Naive thymus-derived CD8-positive, alpha-beta T cell (primary cell): ENCODE measurements at places on chromosomes 4 and X.

DNA sequence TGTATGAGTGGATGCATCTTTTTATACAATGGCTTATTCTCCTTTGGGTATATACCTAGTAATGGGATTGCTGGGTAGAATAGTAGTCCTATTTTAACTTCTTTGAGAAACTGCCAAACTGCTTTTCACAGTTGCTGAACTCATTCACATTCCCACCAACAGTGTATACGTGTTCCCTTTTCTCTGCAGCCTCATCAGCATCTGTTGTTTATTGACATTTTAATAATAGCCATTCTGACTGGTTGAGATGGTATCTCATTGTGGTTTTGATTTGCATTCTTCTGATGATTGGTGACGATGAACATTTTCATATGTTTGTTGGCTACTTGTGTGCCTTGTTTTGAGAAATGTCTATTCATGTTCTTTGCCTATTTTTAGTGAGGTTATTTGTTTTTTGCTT, 687.0 kb upstream of the EPHA5 start:
- DNase-seq = no peak

- no peak for DNase-seq
These were observed 424 bp downstream of the SATL1 start for GRCh38 chrX:85243155-85243554.

GRCh38 chrX:2670978-2671377, 20.1 kb upstream of the CD99 start:
- no peak for DNase-seq

DNA sequence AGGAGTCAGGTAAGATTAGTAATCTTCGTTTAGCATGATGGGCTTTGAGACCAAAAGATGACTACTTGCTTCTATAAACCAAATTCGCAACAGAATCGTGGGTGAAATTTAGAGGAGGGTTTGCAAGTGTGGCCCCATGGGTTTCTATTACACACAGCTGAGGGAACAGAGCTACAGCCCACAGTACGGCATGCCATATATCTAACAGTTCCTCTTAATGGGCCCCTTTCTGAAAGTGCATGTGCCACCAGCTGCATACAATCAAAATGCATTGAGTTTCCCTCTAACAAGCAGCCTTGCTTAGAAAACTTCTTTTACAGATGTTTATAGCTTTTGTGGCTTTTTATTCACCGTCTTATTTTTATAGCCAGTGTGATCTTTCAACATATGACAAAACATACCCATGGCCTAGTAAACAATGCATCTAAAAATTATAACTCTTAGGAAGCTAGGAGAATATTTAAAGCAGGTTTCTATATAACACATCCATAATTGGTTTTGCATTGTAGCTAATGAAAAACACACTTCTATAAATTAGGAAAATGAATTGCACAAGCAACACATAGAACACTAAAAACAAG, 202.1 kb downstream of the PRDM5 start:
- DNase-seq = no peak

- no peak for DNase-seq
These were observed 180.4 kb downstream of the CPEB2 start for GRCh38 chr4:15182600-15183220.

DNA sequence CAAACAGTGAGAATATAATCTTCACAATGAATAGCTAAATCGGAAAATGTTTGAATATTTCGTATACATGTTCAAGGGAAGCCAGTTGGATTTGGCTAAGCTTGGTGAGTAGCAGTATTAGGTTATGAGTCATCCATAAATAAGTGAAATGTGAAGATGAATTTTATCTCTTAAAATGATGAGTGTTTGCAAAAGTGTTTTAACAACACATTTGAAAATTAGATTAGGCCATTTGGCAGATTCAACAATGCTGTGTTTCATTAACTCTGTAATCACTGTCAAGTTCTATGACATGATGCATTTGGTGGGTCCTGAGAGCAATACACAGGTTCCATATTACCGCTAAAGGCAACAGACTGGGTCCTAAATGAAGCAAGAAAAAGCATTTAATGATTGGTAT, 301.9 kb upstream of the PRPS2 start:
- no peak for DNase-seq

DNA sequence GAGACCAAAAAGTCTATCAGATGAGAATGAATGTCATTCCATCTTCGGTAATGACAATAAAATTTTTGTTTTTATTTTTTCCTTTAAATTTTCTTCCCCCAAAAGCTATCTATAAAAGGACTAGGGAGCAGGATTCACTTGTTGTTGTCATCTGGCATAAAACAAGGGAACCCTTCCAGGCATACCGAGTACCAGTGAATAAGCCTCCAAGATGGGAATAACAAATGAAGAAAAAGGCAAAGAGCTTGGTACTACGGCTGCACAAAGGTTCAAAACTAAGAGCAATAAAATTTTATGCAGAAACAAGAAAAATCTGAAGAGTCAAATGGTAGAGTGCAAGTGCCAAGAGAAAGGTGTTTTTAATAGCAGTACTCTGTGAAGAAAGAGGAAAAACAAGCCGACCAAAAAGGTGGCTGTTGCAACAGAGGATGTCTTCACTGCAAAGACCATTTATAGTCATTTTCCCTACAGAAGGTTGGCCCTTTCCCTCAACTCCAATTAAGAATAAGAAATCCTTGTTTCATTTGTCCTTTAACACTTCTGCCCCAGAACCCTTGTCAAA, 25.8 kb downstream of the PPP3CA start:
- DNase-seq = no peak

DNA sequence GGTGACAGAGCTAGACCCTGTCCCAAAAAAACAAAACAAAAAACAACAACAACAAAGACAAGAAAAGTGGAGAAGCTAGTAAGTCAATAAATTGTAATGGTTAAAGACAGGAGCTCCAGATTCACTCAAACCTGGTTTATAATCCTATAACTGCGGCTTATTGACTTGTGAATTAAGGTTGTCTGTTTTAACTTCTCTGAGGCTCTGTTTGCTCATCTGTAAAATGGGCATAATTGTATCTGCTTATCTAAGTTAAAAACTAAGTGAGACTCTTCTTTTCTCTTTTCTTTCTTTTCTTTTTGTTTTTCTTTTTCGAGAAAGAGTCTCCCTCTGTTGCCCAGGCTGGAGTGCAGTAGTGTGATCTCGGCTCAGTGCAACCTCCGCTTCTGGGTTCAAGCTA, 84.9 kb downstream of the SOWAHB start:
- no peak for DNase-seq

GRCh38 chr4:36249610-36250009, 5.3 kb upstream of the ARAP2 start:
- no peak for DNase-seq

DNA sequence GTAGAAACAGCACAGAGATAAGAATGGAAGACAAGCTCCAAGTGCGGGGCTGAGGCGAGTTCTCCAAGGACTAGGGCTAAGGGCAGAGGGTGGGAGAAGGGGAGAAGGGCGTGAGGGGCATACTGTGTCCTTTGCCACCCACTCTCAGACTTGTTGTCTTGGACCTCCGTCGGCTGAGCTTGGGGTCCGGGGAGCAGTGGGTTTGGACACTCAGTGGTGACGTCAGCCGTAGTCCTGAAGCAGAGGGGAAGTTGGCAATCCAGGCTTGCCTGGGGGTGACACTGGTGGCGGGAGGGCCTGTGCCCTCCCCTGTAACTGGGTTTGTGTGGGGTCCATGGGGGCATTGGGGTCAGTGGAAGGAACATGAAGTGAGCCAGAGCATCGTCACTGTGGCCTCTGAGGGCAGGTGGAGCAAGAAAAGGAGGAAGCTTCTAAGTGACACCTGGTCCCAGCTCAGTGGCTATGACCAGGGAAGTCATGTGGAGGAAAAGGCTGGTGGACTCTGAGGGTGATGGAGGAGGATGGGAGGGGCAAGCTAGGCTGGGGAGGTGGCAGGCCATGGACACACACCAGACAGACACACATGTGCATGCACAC, 17.6 kb downstream of the CD99 start:
- no peak for DNase-seq

- DNase-seq = no peak
These were observed 1808.9 kb upstream of the TENM3 start for GRCh38 chr4:180434131-180434895.

DNA sequence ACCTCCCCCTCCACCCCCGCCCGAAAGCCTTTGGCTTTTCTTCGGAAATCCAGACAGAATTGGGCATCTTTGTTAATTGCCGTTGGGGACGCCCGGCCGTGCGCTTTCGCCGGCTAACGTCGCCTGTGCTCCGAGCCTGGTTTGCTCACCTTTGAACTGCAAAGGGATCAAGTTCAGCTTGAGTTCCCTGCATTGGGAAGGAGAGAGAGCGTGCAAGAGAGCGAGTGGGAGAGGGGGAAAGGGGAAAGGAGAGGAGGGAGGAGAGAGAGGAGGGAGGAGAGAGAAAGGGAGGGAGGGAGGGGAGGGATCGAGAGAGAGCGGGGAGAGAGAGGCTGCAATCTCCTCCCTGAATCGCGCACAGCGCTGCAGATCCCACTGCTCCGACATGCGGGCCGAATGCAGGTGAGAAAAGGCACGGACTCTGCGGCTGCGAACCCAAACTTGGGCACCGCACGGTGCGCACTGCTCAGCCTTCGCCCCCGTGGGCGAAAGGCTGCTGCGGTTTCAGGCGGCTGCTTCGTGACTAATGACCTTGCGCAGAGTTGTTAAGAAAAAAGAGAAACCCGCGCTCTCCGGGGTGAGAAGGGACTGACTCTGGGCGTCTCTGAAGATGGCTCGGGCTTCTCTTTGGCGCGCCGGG, at the start of gene PCDH7:
PCDH7 (plus strand) TSS at position 349 of the 640 bp plus-strand sequence. CDS start 1,054 bp downstream, outside the sequence.
- no peak for DNase-seq

GRCh38 chrX:101659601-101660063, at the start of gene ARMCX2:
Gene ARMCX2 (minus strand): TSS chrX:101659850. CDS start chrX:101657588, 2,262 bp downstream.
- DNase-seq = peak; percentile 1

GRCh38 chr4:109411964-109412363, 21.7 kb upstream of the SEC24B start:
- no peak for DNase-seq

GRCh38 chr4:182155806-182156205, 87.4 kb upstream of the TENM3 start:
- DNase-seq = no peak

- no peak for DNase-seq
These were observed 98.0 kb upstream of the STIM2 start for GRCh38 chr4:26762650-26763049.

- DNase-seq = no peak
These were observed 18.9 kb upstream of the PCDH10 start for GRCh38 chr4:133130171-133130570.

DNA sequence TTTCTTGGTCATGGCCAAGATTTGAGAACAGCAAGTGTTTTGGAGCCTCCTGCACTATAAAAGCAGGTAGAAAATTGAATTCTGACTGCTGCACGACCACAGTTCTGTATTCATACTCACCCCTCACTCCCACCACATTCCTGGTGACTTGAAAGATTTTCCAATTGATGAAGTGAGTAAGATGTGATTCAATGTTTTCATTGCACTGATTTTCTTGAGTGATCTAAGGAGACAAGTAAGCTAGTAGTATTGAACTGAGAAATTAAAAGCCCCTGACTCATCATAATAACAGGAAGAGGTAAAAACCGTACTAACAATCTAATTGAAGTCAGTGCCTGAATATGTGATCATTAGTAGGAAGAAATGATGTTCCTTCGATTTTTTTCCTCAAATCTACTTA, 6.1 kb upstream of the SEC24D start:
- no peak for DNase-seq

DNA sequence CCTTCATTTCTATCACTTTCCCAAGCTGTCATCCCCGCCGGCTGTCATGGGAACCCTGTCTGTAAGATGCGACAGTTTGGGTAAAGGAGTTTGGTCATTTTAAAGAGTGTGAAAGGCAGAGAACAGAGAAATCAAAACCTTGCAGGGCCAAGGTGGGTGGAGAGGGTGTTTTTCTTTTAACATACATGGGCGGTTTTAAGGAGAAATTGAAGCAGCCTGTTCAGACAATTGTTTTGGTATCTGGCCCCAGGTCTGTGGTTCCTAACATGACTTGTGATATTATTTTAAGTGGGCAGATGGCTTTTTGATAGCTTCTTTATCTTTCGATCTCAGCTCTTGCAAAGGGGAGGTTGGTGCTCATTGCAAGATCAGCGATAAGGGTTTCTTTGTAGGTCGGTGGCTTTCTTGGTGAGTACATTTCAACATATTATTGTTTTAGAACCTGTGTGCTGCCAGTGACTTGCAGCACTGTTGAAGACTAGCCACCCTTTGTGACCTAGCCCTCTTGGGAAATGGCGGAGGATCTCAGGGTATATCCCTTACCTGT, 3.7 kb downstream of the PPP1R3F start:
- DNase-seq = peak; percentile 42

GRCh38 chr4:174217273-174218126, 66.0 kb downstream of the FBXO8 start:
- no peak for DNase-seq

DNA sequence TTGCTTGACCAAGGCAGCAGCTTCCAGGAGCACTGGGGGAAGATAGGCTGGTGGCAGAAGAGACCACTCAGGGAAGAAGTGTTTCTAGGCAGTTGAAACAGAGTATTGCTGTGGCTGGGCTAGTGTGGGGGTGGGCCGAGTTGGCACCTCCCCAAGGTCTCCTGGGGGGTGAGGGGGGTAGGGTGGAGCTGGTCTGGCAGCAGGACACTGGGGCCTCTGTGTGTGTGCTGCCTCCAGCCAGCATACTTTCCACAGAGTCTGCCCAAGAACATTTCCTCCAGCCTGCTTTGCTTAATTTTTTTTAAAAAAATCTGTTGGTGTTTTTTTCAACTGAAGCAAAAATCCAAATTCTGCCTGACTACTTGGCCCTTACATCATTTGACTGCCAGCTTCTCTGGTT, 4.0 kb downstream of the ITIH6 start:
- DNase-seq = no peak

- DNase-seq = no peak
These were observed at the start of gene IQSEC2 for GRCh38 chrX:53281321-53281822. Gene IQSEC2 (minus strand): TSS chrX:53281584.

DNA sequence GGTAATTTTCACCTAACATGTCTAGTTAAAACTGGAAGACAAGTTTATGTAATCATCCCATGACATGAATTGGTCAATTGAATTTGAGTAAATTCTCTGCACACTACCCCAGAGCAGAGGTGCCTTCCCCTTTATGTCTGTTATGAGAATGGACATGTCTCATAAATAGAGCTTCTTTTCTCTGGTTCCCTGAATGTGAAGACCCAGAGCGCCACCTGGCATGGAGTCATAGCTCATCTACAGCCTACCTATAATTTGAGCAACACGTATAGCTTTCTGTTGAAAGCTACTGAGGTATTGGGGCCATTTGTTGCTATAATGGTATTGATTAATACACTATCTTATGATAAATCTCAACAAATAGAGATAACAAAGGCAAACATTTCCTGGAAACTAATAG, 626.5 kb upstream of the GALNTL6 start:
- DNase-seq = no peak
